Activated gamma-delta T cell treated with Interleukin-2 at 50 U/mL for 16 hours (primary cell): ENCODE measurements at places on chromosomes 7 and 10.

DNA sequence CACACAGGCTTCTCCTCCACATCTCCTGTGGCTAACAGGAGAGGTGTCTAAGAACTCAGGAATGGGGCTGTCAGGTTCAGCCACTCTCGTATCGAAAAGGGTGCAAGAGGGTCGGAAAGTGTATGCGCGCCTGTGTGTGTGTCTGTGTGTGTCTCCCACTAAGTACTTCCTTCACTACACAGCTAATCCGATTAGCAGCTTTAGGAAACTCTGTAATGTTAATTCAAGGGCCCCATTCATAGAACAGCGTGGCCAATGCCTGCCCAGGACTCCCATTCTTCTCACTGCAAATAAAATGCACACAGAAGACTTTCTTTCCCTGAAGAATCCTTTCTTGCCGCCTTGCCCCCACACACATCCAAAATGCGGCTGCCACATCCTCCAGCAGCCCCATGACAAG is 39.9 kb downstream of the TLL2 start:
- DNase-seq, result no peak

DNA sequence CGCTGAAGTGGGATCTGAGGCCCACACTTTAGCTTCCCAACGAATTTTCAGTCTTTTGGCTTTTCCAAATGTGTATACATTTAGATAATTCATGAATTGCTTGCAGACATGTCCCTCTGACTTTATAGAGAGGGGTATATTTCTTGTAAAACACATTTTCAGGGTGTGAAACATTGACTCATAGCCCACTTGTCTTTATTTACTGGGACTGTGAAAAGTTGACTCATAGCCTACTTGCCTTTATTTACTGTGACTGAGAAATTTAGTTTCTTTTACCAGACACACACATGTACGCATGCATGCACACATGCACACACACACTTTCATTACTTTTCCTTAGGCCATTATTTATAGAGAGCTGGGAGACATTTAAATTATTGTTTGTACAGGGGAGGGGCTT is 79.1 kb downstream of the VTI1A start:
- no peak for DNase-seq

DNA sequence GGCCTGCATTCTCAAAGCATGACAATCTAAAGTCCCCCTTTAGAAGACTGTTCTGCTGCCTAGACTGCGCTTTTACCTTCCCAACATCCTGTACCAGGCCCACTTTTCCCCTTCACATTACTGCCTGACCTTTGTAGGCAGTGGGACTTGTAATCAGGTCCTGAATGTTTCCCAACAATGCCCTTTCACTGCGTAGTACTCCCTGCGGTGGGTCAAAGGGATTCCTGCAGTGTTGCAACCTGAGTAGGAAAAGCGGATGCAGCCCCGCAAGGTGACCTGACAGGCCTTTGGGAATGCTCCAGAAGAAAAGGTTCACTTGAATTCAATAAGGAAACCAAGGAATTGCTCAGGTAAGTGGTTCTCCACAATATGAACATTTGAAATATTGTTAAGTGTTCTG is 4.9 kb upstream of the TCAF1 start:
- no peak for DNase-seq

DNA sequence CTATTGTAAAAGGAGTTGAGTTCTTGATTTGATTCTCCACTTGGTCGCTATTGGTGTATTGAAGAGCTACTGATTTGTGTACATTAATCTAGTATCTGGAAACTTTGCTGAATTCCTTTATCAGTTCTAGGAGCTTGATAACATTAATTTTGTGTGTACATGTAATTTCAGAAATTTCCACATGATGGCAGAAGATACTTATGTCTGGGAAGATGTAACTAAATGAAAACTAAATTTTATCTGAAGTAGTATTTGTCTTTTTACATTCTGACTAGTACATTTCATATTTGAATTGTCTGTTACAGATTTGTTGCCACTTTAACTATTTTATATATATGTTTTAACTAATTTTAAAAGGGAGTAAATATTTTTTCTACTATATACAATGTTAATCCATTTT is 27.6 kb downstream of the SDHAF3 start:
- no peak for DNase-seq

DNA sequence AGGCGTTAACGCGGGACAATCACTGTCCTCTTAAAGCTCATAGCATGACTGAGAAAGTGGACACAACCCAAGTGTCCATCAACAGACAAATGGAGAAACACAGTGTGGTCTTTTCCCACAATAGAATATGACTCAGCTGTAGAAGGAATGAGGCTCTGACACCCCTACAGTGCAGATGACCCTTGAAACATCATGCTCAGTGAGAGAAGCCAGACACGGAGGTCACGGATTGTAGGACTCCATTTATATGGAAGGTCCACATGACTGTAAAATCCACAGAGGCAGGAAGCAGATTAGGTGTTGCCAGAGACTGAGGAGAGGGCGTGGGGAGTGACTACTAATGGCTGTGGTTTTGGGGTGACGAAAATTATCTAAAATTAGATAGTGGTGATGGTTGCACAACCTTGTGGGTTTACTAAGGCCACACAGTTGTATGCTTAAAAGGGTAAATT is 6.1 kb upstream of the NCAPG2 start:
- no peak for DNase-seq

- DNase-seq, result no peak
Observed at GRCh38 chr7:44347546-44348114, 22.2 kb upstream of the CAMK2B start.

- DNase-seq, result no peak
Observed at GRCh38 chr10:2077231-2077630, 339.9 kb upstream of the ADARB2 start.

DNA sequence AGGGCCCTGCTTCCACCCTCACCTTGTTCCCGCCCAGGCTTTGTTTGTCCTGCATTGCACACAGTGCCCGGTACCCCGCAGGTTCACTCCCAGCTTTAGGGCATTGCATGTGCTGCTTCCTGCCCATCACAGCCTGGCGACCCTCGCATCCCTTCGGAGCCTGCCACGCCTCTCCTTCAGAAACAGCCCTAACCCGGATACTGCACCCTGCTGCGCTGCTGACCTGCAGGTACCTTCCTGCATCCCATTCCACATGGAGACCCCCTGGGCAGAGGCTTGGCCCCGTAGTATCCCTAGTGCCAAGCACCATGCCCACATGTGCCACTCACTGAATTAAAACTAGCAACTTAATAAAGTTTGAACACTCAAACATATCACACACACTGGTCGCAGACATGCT is 19.8 kb upstream of the GJD4 start:
- DNase-seq, result no peak

GRCh38 chr7:151384352-151384697 is 25.5 kb downstream of the WDR86 start:
- no peak for DNase-seq

DNA sequence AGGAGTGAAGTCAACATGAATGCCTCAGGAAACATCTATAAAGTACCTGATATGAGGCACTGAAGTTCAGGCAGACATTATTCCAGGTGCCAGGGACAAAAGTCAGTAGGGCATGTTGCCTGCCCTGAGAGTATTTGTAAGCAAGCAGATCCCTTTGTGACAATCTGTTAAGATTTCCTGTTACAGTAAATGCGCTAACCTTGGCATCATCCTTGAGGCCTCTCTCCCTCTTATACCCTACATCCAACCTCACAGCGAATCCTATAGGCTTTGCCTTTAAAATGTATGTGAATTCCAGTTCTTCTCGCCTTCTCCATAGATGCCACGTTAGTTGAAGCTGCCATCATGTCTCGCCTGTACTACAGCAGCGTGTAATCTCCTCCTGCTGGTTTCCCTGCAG is 165.3 kb downstream of the DNAH11 start:
- no peak for DNase-seq

- no peak for DNase-seq
Observed at GRCh38 chr10:70619271-70620019, 16.9 kb upstream of the PRF1 start.

GRCh38 chr10:32171204-32171603 is 115.0 kb upstream of the KIF5B start:
- no peak for DNase-seq

DNA sequence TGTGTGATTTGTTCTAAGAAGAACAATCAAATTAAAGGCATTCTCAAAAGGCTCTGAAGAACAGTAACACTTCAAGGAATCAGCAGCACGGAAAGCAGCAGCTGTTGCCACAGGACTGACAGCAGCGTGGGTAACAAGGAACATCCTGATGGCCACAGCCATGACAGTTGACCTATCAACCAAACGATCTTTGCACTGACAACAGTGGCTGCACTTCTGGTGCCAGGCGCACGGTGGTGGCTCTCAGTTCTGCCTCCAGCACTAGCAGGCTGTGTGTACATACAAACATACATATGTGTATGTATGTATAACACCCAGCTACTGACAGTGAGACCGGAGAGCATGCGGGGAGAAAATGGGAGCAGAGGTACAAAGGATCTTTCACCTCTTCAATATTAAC is 114.1 kb downstream of the ZFAND4 start:
- DNase-seq, result no peak

DNA sequence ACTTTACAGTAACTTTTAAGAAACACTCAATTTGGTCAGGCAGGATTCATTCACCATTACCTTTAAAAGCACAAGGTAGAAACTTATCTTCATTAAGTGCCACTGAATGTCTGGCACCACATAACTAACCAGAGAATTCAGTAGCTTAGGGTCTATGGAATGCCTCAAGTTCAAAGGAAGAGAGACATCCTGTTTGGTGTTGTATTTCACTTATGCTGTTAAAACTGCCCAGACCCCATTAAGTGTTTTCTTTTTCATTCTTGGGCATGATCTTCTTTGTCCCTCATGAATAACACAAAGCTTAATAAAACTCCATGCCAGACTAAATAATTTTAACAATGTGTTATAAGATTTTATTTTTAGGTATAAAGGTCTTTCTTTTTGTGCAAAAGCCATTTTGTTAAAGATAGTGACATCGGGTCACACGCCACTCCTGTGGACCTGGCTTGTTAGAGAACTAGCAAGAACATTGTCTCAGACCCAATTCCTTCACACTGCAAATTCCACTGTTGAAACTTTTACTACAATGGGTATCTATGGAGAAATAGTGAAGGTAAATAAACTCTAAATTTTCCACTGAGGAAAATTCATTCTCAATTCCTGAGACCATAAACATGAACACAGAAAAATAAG is 221.0 kb downstream of the TWIST1 start:
- DNase-seq, result no peak

DNA sequence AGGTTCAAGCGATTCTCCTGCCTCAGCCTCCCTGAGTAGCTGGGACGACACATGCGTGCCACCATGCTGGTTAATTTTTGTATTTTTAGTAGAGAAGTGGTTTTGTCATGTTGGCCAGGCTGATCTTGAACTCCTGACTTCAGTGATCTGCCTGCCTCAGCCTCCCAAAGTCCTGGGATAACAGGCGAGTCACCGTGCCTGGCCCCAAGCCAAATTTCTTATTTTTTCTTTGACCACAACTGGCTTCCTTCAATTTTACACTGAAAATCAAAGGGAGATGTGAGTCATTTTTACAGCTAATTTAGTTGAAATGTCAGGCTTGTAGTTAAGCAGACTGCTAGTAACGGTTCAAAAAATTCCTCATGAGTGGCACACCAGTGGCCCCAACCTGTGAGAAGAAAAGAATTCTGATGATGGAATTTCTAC is 7.8 kb downstream of the RNF216 start:
- DNase-seq, result peak; percentile 11

DNA sequence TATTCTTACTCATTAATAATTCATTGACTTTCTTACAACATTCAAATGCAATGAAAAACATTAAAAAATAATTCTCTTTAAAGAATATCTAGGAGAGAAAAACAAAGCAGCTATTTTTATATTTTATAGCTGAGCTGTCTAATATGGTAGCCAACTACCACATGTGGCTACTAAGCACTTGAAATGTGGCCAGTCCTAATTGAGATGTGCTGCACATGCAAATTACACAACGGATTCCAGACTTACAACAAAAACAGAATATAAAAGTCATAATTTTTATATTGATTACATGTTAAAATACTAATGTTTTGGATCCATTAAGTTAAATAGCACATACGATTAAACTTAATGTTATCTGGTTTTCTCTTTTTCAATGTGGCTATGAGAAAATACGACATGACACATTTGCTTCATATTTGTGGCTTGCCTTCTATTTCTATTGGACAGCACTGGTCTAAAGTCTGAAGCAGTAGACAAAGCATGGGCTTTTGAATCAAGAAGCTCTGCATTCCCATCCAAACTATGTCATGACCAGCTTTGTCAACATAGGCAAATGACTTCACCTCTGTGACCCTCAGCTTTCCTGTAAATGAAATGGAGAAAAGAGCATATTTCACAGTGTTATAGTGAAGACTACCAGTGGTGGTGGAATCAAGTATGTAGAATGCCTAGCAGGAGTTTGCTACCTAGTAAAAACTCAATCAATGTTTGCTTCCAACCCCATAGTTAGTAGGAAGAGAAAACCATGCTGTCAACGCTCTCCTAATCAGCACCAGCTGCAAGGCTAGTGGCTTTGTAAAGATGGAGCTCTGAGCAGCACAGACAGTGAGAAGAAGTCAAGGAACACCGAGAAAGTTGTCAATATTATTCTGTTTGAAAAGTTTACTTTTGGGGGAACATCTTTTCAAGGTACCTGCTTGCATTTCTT is 37.1 kb upstream of the GDF10 start:
- no peak for DNase-seq

DNA sequence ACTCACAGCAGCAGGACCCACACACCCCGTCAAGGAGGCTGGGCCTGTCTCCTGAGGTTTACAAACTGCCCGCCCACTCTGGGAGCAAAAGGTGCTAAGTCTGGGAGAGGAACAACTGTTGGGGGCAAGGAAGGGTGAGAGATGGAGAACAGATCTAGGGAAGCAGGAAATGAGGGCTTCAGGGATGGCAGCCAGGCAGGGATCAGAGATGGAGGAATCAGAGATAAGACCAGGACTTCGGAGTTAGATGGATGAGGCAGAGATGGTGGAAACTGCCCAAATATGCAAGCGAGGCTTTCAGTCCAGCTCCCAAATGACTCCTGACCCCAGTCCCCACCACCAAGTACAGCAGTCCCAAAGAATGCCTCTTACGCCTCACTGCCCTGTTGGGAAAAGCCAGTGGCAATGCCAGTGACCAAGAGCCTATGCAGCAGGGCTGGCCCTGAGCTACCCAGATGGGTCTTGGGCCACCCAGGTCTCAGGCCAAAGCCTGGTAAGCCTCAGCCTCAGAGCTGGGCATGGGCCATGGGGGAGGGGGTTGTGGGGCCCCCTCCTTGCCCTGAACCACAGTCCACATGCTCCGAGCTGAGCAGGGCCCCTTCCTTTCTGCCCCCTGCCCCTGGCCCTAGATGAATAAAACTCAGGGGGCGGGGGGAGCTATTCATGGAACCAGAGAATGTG is 39.5 kb upstream of the SLF2 start:
- no peak for DNase-seq

DNA sequence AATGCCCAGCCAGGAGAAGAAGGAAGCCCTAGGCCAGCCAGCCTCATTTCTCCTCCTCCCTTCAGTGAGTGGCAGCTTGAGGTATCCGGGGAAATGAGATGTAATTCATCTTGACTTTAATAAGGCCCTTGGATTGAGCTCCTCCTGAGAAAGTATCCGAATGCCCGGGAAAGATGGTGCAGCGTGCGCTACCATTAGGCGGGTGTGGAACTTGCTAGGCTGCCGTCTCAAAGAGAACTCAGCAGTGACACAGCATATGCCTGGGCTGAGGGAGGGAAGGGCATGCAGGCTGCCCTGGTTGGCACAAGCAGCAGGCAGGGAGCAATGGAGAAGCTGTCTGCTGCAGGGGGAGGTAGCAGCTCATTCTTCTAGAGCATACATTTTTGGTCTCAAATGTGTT is 659.8 kb upstream of the FOXK1 start:
- DNase-seq, result no peak

- no peak for DNase-seq
Observed at GRCh38 chr10:73053275-73053674, 43.4 kb downstream of the P4HA1 start.
